ENCODE measurements at places on chromosomes 13 and 19.

- no peak for DNase-seq
These were observed 4.0 kb downstream of the RTN2 start for GRCh38 chr19:45492627-45493470.

DNA sequence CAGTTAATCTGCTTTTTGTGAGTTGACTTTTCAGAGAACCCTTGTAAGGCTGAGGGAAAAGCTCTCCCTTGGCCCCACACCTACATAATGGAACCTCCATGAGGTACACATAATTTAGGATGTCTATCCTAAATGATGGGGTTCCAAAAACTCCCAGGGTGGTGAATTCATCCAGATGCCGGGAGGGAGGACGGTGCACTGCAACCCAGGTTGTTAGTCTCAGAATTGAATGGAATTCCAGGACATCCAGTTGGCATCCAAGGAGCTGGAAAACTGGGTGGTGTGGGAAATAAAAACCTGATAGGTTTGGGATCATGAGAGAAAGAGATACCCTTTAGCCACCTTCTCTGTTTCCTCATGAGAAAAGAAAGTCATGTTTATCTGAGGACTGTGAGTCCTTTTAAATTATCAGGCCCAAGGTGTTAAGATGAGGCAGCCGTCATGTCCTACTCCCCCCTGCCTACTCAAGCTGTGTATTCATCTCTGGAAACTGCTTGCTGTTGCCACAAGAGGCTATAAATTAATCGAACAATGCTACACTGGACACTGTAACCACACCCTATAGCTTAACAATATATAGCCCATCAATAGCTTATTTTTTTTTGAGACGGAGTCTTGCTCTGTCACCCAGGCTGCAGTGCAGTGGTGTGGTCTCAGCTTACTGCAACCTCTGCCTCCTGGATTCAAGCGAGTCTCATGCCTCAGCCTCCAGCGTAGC is 49.5 kb downstream of the C13orf46 start:
- no peak for DNase-seq

DNA sequence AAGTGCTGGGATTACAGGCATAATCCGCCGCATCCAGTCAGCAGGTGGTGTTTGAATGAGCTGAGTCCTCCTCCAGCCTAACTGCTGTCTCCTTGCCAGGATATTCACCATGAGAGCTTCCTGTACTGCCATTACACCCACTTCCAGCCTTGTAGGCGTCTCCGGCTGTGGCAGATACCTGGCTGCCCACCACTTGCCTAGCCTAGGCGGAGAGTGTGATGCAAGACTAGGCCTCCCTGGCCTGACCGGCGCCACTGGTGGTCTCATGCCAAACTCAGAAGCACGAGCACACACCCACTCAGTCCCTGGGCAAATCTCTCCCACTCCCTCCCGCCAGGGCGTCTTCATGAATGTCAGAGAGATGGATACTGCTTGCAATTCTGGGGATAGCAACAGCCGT is 16.6 kb downstream of the IL12RB1 start:
- DNase-seq = no peak

- no peak for DNase-seq
These were observed 5.2 kb downstream of the POLRMT start for GRCh38 chr19:628168-628567.

- DNase-seq = no peak
These were observed 15.3 kb upstream of the ARHGEF18 start for GRCh38 chr19:7333198-7334118.

DNA sequence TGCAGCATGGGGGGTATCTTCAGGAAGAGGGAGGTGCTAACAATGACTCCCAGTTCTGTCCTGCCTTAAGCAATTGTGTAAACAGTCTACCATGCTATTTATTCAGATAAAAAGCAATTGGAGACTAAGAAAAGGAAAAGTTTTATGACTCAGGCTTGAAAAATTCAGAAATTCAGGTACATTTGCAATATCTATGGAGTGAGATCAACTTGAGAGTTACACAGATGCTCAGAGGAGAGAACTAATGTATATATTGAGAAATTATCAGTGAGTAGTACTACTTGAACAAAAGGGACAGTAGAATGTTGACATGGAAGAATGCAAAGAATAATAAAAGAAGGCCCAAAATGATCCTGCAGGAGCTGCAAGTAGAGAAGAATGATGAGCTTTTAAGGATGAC is 277.6 kb upstream of the DACH1 start:
- DNase-seq = no peak

GRCh38 chr19:14505488-14506239 is 9.7 kb upstream of the GIPC1 start:
- DNase-seq = no peak

GRCh38 chr13:26471807-26472206 is 85.7 kb upstream of the WASF3 start:
- no peak for DNase-seq

- no peak for DNase-seq
These were observed 13.1 kb upstream of the CEACAM16 start for GRCh38 chr19:44685877-44686276.
